Stimulated activated CD8-positive, alpha-beta memory T cell treated with anti-CD3 and anti-CD28 coated beads, Interleukin-12 subunit alpha, Interleukin-12 subunit beta, amount 100 ng/mL, for 1 hour (primary cell): ENCODE measurements at places on chromosomes 13 and 19.

DNA sequence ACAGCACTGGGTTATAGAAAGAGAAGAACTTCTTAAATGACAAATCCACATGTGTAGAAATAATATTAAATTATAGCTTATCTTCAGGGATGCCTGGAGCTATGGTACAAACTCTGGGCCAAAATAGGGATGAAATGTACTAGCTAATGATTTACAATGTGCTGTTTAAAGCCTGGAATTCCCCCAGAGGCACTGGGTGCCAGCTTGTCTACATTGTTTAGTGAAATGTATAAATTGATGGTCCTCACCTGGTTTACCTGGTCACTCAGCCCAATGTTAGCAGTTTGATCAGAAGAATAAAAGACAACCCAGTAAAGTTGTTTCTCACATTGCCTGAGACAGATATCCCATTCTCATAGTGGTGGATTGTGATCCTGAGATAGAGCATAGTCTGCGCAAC is 597.2 kb downstream of the DIAPH3 start:
- DNase-seq, result no peak

- no peak for DNase-seq
Observed at GRCh38 chr13:58134012-58134411, 502.5 kb downstream of the PCDH17 start.

DNA sequence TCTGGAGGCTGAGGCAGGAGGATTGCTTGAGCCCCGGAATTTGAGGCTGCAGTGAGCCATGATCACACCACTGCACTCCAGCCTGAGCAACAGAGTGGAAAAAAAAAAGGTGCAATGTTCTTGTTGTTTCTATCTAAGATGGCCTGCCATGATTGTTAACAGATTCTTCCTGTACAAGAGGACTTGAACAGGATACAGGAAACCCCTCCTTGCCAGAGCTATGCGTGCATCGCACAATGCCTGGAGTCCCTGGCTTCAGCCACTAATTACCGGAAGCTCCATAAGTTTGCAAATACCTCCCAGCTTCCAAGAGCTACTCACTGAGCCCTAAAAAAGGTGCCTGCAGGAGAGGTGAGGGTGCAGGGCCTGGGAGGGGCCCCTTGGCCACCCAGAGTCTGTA is 13.1 kb upstream of the HIF3A start:
- no peak for DNase-seq

DNA sequence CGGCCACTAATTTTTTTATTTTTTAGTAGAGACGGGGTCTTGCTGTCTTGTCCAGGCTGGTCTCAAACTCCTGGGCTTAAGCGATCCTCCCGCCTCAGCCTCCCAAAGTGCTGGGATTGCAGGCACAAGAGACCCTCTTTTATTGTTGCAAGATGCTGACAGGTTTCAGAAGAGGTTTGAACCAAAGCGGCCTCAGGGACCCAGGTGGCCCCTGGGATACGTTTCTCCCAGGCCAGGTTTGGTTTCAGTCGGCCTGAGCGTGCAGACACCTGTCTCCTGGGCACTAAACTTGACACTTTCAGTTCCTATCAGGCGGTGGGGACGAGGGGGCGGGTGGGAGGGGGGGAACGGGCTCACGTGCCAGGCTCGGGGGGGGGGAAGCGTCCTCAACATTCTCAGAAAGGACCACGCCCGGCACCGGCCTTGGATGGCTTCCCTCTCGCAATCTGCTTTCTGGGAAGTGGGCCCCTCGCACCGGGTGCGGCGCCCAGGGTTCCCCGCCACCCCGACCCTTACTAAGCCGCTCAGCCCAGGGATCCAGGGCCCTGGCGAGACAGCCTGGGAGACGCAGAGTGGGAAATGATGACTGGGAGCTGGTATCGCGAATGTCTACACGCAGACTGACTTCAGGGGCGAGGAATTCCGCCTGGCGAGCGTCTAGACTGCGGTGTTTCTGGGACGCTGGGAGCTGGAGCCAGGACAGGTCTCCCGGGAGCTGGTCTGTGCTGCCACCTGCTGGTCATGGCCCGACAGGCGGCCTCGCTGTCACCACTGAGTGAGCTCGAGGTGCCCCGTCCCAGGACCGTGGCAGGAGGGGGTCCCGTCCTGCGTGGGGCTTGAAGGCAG is 91.6 kb downstream of the GNG7 start:
- peak; percentile 85 for DNase-seq

GRCh38 chr13:28796938-28797257 is 23.2 kb upstream of the MTUS2 start:
- no peak for DNase-seq

DNA sequence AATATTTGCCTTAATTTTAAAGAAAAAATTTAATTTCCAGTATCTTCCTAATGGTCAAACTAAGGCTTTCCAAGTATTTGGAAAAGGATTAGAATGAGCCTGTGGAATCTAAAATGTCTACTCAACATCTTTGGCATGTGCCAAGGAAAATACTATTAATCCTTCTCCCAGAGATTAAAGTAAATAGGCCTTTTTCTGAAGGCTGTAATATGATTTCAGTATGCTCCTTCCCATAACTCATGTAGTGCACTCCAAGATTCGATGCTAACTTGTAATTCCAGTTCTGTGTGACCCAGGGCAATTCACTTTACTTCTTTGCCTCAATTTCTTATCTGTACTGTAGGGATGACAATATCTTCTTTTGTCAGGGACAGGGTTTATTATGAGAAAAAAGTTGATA is 196.9 kb downstream of the ZIC5 start:
- no peak for DNase-seq
